ENCODE measurements at places on chromosomes 2 and 18.

DNA sequence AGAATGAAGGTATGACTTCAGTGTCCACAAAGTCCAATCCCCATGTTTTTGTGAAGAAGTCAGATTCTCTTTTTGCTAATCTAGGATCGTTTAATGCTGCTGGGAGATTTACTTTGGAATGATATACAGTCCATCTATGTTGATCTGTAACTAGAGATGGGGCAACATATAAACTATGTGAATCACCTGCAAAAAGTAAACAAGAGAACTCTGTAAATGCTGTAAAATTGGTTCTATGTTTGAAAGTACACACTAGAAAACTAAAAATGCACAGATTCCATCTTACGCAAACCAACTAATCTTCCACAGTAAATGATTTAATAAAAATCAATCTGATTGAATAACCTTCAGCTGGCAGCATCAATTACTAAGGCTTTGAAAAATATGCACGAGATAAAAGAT, 37.5 kb downstream of the VPS54 start:
- DNase-seq = no peak

DNA sequence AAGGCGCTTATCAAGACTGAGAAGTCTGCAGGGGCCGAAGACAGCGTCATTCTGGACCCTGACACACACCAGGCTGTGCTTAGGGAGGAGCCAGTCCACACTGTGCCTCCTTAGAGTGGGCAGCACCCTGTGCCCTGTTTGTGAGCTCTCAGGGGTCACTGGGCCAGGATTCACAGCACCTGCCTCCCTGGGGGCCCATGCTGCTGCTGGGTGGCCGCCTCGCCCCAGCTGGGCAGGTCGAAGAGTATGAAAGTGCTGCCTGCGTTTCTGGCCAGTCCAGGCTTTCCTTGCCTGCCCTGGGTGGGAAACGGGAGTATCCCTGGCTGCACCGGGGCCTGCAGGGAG, 15.4 kb upstream of the GPR55 start:
- DNase-seq = no peak

GRCh38 chr2:134452042-134452733, 198.3 kb downstream of the MGAT5 start:
- DNase-seq = no peak

GRCh38 chr2:101741775-101742520, 44.4 kb downstream of the MAP4K4 start:
- DNase-seq = no peak

DNA sequence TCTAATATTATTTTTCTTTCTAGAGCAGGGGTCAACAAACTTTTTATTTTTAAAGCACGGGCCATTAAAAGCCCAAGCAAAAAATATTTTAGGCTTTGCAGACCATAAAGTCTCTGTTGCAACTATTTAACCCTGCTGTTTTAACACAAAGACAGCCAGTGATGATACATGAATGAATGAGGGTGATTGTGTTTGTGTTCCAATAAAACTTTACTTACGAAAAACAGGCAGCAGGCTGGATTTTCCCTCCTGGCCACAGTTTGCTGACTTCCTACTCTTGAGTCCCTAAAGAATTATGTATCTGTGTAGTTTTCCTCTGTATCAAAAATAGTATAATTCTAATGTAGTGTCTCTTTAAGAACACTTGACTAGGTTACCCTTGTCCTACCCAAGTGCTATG, 402.0 kb downstream of the ADCYAP1 start:
- DNase-seq = no peak

- DNase-seq = no peak
These were observed 772 bp downstream of the SCN2A start for GRCh38 chr2:165239856-165240515.

- no peak for DNase-seq
These were observed 25.3 kb downstream of the HS6ST1 start for GRCh38 chr2:128293426-128293755.

DNA sequence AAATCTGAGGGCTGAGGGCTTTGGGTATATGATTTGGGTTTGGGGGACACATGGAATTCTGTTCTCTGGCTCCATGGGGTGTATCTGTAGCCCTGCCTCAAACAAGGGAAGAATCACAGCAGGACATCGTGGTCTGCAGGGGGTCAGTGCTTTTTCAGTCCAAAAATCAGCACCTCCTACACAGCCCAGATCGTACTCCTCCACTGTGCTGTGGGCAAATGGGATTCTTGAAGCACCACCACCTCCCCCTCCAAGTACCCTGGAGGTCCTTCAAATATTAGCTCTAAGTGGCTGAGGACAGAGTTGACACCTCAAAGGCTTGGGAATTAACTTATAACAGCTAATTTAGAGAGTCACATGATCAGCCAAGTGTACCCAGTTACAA, 41.5 kb downstream of the EPHA4 start:
- DNase-seq = no peak

GRCh38 chr2:182142062-182142461, 156.4 kb downstream of the PPP1R1C start:
- DNase-seq = no peak

- DNase-seq = no peak
These were observed 65.2 kb upstream of the CTAGE1 start for GRCh38 chr18:22482948-22483347.

DNA sequence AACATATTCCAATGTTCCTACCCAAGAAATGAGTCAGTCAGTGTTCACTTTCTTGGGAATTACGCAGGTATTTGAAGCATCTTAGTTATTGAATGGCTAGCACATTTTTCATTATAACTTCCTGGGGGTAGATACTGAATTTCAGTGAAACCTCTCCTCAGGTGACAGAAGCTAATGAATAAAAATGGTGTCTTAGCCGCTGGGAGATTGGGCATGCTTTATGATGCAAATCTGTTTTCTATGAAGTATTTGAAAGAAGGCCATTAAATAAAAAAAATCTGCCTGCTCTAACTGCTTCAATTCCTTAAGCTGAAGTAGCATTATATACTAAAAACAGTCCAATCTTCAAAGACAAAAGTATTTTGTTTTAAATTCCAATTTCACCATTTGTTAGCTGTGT, 132.8 kb upstream of the CYRIA start:
- DNase-seq = no peak

DNA sequence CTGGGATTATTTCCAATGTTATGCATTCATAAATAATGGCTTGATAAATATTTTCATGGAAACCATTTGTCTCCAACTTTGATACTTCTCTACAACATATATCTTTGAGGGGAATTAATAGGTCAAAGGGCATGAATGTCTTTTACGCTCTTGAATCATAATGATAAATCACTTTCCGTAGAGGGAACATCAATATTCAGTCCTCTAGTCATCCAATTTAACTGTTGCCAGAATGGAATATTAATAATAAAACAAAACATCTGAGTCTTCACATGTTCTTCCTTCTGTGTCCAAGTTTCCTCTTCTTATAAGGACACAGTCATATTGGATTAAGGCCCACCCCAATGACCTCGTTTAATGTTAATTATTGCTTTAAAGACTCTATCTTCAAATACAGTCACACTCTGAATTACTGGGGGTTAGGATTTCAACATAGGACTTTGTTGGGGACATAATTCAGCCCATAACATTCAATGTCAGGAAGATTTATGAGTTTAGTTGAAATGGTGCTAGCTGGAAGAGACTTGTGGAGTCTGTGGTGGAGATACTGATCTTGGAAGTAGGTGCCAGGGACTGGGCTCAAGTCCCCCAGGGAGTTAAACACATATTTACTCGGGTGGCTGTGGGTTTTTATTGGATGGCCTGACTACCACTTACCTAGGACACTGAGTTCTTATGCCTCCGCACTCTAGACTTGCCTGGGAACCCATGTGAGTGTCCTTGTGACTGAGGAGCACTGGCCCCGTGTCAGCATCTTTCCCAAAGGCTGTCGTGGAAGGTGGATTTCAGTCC, 85.0 kb upstream of the SEC11C start:
- no peak for DNase-seq

DNA sequence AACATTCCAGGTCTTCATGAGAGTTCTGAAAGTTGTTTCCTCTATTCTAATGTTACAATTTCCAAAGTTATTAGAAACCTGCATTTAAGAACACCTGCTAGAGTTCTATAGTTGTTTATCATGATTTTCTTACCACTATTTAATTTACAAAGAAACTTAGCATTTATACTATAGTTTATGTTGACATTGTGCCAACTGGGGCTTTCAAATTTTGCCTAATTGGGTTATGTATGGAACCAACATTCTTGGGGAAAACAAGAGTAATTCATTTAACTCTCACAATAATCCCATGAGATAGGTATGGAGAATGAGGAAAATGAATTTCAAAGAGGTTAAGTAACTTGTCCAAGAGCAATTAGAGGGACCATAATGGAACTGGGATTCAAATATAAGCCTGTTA, 28.8 kb upstream of the ADCYAP1 start:
- no peak for DNase-seq

DNA sequence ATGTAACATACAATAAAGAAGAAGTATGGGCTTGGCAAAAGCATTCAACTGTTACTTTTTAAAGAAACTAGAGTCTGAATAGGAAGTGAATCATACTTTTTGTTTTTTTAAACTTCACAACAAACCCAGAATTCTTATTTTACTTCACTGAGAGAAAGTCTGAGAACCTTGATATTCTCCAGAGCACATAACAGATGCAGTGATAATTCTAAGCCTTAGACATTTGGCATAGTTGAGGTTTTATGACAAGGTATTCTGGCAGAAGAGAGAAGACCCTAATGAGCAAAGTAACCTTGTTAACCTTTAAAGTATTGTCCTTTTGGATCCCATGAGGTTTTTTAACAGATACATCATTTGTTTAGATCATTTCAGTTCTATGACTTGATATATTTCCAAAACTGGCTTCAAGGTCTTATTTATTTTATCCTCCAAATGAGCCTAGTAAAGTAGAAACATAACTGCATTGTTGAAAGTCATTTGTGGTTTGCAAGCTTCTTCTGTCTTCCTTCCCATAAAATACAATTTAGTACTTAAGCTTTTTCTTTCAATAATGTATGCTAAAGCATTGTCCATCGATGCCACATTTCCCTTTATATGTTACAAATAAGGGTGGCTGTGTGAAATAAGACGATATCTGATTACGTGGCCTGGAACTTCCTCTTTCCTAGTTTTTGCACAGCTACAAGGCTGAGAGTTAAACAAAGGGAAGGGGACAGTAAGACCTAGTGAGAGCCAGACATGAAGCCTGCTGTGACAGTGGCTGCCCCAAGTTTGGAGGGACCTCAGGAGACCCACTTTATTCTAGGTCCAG, 86.1 kb upstream of the ITPRID2 start:
- DNase-seq = no peak

- DNase-seq = no peak
These were observed 67.1 kb upstream of the MSTN start for GRCh38 chr2:190129421-190130199.

Measured in effector memory CD4-positive, alpha-beta T cell (primary cell).